Naive thymus-derived CD8-positive, alpha-beta T cell (primary cell): ENCODE measurements at places on chromosomes 6 and 20. TPM values are rescaled to one million over a fixed set of nuclear protein-coding genes. Genes with fewer than 3 reads are reported as not detected.

DNA sequence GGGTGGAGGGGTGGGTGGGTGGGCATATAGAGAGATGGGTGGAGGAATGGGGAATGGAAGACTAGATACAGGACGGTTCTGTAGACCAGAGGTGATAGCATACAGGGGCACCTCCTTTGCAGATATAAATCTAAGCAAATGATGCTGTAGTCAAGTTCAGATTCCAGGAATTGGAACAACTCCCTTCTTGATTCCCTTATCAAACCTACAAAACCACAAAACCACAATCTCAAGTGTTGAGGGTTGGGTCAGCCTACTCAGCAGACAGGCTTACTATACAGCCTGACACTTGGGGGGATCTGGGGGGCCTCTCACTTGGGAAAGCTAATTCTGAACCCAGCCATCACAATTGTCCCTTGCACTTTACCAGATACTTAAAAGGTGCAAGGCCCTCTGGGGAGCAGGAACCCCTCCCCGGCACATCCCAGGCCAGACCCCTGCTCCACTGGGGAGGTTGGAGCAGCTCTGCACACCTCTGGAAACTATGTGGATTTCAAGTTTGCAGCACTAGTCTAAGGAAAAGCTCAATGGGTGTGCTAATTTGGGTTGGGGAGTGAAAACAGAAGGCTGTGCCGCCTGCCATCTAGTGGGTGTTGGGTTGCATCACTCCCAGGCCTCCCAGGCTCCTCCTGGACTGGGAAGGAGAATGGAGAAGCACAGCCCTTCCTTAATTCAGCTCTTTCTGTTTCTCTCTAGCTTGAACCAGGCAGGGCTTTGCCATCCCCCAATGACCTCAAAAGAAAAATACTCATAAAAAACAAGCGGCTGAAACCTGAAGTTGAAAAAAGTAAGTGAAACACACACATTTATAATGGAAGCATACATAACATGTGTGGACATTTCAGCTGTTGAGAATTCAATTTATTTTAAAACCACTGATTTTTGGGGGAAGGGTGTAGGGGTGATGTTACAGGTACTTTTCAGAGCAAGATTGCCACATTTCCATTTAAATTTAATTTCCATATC, 121.2 kb upstream of the LAMP5 start:
- no peaks in the 10 kb centered on the region for H3K36me3 ChIP-seq
- no peak overlapping the region for H3K27ac ChIP-seq
- no peak for DNase-seq
- H3K4me1 ChIP-seq: no peaks in the 10 kb centered on the region
- H3K4me3 ChIP-seq: no peak overlapping the region

GRCh38 chr20:34084227-34084923, 27.7 kb downstream of the EIF2S2 start:
- H3K27me3 ChIP-seq: no peaks in the 10 kb centered on the region
- no peak overlapping the region for H3K4me3 ChIP-seq
- H3K4me1 ChIP-seq: peaks cover 24% of the 10 kb centered on the region
- no peaks in the 10 kb centered on the region for H3K36me3 ChIP-seq
- no peak overlapping the region for H3K27ac ChIP-seq

- no peaks in the 10 kb centered on the region for H3K27me3 ChIP-seq
- no peak for DNase-seq
- no peak overlapping the region for H3K27ac ChIP-seq
- H3K36me3 ChIP-seq: no peaks in the 10 kb centered on the region
Measured at GRCh38 chr6:50902260-50902659, 83.6 kb downstream of the TFAP2B start.

DNA sequence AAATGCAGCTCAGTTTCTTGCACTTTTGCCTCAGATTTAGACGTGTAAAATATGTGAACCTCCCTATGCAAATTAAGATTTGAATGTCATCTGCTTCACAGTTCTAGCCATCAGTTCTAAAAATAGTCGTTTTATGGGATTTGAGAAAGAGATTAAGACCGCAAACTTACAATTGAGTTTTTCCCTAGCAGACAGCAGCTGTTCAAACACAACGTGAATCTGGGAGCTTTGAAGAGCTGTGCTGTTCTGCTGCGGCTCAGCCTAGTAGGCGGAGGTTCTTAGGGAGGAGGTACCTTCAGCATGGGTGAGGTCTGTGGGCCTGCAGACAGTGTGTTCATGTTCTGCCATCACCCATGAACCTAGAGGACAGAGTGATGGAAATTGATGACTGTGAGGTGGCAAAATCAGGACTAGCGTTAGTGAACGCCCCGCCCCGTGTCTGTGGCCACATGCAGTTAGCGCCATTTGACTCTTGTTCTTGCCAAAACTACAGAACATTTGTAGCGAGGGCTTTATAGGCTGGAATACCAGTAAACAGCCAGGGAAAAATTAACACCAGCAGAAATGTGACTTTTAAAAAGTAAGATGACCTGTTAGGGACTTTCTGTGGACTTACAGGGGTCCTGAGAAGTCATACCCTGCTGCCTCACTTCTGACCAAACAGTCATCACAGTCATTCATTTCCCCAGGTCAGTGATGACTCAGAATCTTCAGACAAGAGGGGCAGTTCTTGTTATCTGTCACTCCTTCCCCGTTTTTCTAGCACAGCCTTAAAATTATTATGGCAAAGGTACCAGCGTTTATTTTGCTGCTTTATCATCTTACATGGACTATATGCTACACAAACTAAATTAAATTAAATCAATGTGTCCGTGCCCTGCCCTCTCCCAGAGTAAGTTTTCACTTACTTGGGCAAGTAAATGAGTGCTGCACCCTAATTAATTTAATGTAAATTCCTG, 84.3 kb upstream of the TMEM181 start:
- no peak overlapping the region for H3K4me3 ChIP-seq
- H3K36me3 ChIP-seq: peaks cover 42% of the 10 kb centered on the region
- DNase-seq: no peak
- no peaks in the 10 kb centered on the region for H3K4me1 ChIP-seq

GRCh38 chr6:66508433-66508832, 801.4 kb upstream of the EYS start:
- H3K4me1 ChIP-seq: no peaks in the 10 kb centered on the region
- H3K4me3 ChIP-seq: no peak overlapping the region
- DNase-seq: no peak
- no peaks in the 10 kb centered on the region for H3K27me3 ChIP-seq
- no peak overlapping the region for H3K27ac ChIP-seq
- no peaks in the 10 kb centered on the region for H3K36me3 ChIP-seq

DNA sequence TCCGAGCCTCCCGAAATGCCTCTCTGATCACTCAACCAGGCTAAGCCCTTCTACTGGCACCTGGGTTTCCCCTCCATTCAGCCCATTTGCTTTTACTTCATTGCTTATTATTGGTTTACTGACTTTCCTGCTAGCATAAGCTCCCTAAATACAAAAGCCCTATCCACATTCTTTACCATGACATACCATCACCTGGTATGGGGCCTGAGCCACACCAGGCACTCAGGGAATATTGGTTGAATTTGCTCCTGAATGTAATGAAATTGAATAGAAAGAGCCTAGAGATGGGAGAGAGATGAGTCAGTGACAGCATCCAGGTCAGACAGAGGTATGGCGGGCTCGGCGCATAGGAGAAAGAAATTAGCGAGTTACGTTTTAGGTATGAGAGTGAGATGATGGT, 120.0 kb downstream of the CD164 start:
- H3K27ac ChIP-seq: no peak overlapping the region
- no peak for DNase-seq
- H3K36me3 ChIP-seq: peaks cover 4% of the 10 kb centered on the region
- H3K4me3 ChIP-seq: no peak overlapping the region
- H3K27me3 ChIP-seq: no peaks in the 10 kb centered on the region

GRCh38 chr20:51608061-51608460, 65.5 kb upstream of the NFATC2 start:
- H3K4me1 ChIP-seq: no peaks in the 10 kb centered on the region
- H3K36me3 ChIP-seq: no peaks in the 10 kb centered on the region
- no peak overlapping the region for H3K27ac ChIP-seq
- H3K27me3 ChIP-seq: peaks cover 9% of the 10 kb centered on the region

GRCh38 chr6:167020206-167020605, 21.0 kb downstream of the CEP43 start:
- no peak overlapping the region for H3K4me3 ChIP-seq
- DNase-seq: no peak
- H3K4me1 ChIP-seq: no peaks in the 10 kb centered on the region
- no peaks in the 10 kb centered on the region for H3K27me3 ChIP-seq

GRCh38 chr6:149197482-149197881, 120.0 kb upstream of the TAB2 start:
- H3K4me3 ChIP-seq: no peak overlapping the region
- no peaks in the 10 kb centered on the region for H3K27me3 ChIP-seq
- H3K4me1 ChIP-seq: peaks cover 6% of the 10 kb centered on the region

- peak within 1 kb of the TSS; percentile 97 for H3K27ac ChIP-seq
- peaks cover 49% of the 10 kb centered on the region for H3K4me1 ChIP-seq
- no peaks in the 10 kb centered on the region for H3K27me3 ChIP-seq
- H3K36me3 ChIP-seq: no peaks in the 10 kb centered on the region
Measured at GRCh38 chr20:24992487-24993205, at the start of gene APMAP. APMAP (minus strand) TSS chr20:24992751; CDS start chr20:24992688, 63 bp downstream.

DNA sequence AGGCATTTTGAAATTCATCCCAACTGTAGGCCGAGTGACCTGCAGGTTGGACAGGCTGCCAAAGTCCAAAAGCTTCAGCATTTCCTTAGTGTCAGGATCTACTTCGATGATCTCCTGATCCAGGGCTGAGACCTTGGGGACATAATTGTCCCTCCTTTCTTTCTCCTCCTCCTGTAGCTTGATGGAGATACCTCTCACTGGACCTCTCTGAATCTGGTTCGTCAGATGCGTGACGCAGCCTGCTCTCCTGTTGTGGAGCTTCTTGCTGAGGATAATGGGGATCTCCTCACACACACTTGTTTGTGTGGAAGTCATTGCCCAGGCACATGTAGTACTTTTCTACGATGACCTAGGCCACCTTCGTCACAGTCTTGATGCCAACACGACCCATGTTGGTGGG, 1.5 kb upstream of the MAS1L start:
- H3K4me3 ChIP-seq: no peak overlapping the region
- no peak for DNase-seq
- H3K36me3 ChIP-seq: no peaks in the 10 kb centered on the region
- H3K27me3 ChIP-seq: peaks cover 19% of the 10 kb centered on the region
- no peaks in the 10 kb centered on the region for H3K4me1 ChIP-seq

DNA sequence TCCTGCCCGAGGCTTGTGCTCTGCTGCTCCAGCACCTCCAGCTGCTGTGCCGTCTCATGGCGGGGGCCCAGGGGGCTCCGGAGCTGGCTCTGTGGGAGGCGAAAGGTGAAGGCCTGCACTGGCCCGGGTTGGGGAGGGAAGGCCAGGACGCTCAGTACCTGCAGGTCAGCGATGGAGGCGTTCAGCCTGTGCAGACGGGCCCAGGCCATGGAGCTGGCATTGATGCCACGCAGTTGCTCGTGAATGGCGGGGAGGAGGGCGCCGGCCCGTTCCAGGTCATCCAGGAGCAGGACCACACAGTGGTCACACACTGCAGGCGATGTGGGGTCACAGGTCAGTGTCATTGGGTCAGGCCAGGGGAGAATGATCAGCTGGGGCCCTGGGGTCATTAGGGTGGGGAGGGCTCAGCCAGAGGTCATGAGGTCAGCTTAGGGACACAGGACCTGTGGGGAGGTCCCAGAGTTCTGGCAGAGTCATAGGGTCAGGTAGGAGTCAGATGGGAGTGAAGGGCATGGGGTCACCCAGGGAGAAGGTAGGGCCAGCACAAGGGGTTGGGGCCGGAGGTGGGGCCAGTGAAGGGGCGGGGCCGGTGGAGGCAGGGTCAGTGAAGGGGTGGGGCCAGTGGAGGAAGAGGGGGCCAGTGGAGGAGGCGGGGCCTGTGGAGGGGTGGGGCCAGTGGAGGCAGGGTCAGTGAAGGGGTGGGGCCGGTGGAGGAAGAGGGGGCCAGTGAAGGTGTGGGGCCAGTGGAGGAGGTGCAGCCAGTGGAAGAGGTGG, 18.0 kb downstream of the ADRM1 start:
- H3K27me3 ChIP-seq: no peaks in the 10 kb centered on the region
- H3K36me3 ChIP-seq: no peaks in the 10 kb centered on the region
- no peak for DNase-seq

- H3K4me1 ChIP-seq: no peaks in the 10 kb centered on the region
- peaks cover 7% of the 10 kb centered on the region for H3K36me3 ChIP-seq
- DNase-seq: no peak
- H3K4me3 ChIP-seq: no peak overlapping the region
- H3K27ac ChIP-seq: no peak overlapping the region
- H3K27me3 ChIP-seq: peaks cover 30% of the 10 kb centered on the region
Measured at GRCh38 chr6:43953794-43954310, 173.4 kb downstream of the MRPL14 start.

GRCh38 chr20:46562373-46563169, 12.1 kb upstream of the OCSTAMP start:
- no peaks in the 10 kb centered on the region for H3K36me3 ChIP-seq
- H3K27me3 ChIP-seq: peaks cover 7% of the 10 kb centered on the region
- H3K4me1 ChIP-seq: no peaks in the 10 kb centered on the region
- peak; percentile 38 for DNase-seq

- H3K36me3 ChIP-seq: no peaks in the 10 kb centered on the region
- DNase-seq: no peak
- H3K27me3 ChIP-seq: peaks cover 1% of the 10 kb centered on the region
Measured at GRCh38 chr6:23591761-23592160, 534.3 kb upstream of the NRSN1 start.

DNA sequence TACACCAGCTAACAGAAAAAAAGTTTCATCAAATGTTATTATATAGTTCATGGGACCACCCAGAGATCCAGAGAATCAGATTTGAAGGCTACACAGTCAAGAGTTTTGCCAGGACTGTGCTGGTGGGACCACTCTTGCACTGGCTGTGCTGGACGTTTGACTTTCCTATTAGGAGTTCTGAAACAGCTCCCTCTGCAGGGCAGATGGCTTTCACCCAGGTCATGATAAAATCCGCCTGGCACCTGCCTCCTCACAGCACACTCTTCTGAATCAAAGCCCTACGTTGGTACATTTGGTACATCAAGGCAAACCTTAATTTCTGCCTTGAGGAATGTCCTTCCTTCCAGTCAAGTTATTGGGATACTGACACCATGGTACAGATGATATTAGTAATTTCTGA, 302.1 kb downstream of the ZNF217 start:
- no peak for DNase-seq
- peaks cover 17% of the 10 kb centered on the region for H3K27me3 ChIP-seq
- no peaks in the 10 kb centered on the region for H3K36me3 ChIP-seq
- H3K4me3 ChIP-seq: no peak overlapping the region
- no peak overlapping the region for H3K27ac ChIP-seq
- no peaks in the 10 kb centered on the region for H3K4me1 ChIP-seq

DNA sequence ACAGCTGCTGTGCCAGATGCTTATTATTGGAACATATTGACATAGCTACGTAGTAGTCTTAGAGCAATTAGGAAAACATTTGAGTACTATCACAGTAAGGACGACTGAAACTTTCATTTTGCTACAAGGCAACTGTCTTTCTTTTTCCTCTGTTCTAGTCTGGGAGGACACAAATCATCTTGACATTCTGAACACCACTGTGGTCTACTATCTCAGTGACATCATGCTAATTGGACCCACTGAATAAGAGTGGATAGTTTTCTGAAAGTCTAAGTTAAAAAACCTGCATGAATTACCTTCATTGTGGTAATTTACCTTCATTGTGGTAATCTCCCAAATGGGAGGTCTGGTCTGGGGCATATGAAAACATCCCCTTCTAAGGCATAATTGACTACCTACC, 163.3 kb upstream of the MOCS1 start:
- no peak overlapping the region for H3K4me3 ChIP-seq
- peaks cover 7% of the 10 kb centered on the region for H3K27me3 ChIP-seq
- no peaks in the 10 kb centered on the region for H3K4me1 ChIP-seq
- H3K27ac ChIP-seq: no peak overlapping the region
- no peak for DNase-seq
- H3K36me3 ChIP-seq: no peaks in the 10 kb centered on the region

The GGTLC1 gene
- polyA plus RNA-seq: not detected

The BPIFB4 gene
- not detected for polyA plus RNA-seq

The JPH2 gene
- not detected for polyA plus RNA-seq

The ARMH2 gene
- 0.26 TPM for polyA plus RNA-seq

The MLIP gene
- polyA plus RNA-seq: not detected

The WFDC12 gene
- polyA plus RNA-seq: not detected

The VTA1 gene
- 40.0 TPM for polyA plus RNA-seq
